Activated CD4-positive, alpha-beta T cell treated with anti-CD3 and anti-CD28 coated beads, Interleukin-2, Interleukin-6, amounts not matched to agents 100 ng/mL and 50 ng/mL, durations not matched to agents 16 hours and 8 hours (primary cell): ENCODE measurements at places on chromosomes 12 and 14.

DNA sequence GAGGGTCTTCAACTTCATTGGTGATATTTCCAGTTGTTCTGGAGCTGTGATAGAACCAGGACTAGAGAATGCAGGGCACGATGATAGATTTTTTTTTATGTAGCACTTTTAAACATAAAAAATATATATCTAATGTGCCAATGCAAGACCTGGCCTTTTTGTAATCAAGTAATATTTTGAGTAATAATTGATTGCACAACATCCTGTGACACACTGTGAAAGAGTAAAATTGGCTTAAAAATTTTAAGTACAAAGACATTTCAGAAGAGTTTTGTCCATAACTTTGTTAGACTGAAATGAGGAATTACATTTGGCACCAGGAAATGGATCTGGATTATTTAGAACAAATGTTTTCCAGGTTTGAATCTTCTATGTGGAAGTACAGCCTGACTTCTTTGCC is 22.1 kb downstream of the PRKCH start:
- no peak for DNase-seq

DNA sequence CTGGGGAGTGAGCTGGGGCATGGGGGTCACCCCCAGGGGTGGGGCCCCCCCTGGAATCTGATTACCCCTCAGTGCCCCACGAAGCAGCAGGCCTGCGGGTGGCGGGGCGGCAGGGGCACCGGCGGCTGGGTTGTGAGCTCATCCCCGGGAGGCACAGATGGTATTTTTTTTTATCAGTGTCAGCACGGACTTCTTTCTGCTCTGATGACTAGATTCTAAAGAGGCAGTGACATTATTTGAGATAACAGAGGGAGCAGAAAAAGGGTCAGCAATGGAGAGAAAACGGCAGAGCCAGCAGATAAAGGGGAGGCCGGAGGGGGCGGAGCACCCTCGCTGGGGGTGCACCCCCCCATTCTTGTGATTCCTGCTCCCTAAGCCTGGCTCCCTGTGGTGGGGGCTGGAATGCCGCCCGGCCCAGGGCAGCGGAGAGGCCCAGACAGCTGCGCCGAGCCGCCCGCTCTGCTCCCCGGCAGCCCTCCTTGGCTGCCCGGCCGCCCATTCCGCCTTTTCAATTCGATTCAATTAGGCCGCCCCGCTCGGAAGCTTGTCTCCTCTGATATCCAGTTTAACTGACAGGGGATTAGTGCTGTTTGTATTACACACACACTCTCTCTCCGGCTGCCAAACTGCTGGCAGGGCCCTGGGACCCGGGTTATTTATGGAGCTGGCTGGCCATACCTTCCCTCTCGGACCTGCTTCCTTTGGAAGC is 32.9 kb downstream of the MVK start:
- no peak for DNase-seq

- DNase-seq = no peak
Observed at GRCh38 chr14:76022991-76023390, 37.4 kb downstream of the IFT43 start.

- DNase-seq = no peak
Observed at GRCh38 chr12:50065726-50066310, 8.4 kb downstream of the ASIC1 start.

DNA sequence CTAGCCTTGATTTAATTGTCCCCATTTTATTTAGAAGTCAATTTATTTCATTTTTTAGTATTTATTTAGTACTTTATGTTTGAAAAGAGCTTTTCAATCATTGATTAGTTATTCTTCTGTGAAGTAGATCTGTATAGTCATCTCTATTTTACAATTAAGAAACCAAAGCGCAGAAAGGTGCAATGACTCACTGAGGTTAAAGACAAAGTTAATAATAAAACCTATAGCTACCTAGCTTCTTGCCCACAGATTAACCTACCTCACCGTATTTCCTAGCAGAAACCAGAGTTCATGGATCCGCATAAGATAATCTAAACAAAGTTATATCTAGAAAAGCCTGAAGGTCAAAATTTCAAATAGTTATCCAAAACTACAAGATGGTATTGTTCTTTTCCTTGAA is 176.4 kb downstream of the GRIN2B start:
- no peak for DNase-seq

DNA sequence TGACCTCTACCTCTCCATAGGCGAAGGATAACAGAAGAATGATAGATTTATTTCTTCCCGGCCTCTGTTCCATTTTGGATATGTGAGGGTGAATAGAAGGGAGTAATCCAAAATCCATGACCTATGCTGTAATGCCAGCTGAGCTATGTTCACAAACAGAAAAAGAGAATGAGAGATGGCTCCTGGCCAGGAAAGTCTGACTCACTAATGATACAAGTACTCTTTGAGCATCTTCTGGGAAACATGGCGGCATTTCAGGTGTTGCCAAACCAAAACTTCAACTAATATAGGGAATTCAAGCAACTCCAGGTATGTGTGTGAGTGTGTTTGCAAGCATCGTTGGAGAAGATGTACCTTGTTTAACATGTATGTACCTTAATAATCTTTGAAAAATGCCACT is 55.1 kb downstream of the MED13L start:
- no peak for DNase-seq

DNA sequence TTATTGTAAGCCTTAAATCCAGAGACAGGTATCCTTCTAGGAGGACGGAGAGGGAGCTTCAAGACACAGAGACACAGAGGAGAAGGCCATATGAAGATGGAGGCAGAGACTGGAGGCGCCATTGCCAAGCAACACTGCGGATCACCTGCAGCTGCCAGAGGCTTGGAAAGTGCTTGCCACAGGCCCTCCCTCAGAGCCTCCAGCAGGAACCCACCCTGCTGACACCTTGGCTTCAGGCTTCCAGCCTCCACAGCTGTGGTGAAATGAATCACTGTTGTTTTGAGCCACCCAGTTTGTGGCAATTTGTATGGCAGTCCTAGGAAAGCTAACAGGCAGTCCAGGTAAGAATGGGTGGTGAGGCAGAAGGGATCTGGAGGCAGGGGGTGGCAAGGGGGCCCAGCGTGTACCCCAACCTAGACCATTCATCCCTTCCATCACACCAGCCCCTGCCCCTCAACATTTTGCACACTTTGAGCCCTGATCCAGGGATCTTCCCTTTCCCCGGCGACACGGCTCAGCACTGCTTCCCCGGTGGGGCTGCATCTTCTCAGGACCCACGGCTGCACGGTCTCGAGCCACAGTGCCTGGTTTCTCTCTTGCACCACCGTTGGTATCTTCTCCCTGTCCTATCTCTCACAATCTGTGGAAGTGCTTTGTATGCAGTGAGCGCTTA is 22.3 kb upstream of the BCDIN3D start:
- no peak for DNase-seq

- no peak for DNase-seq
Observed at GRCh38 chr12:23704992-23705943, 244.2 kb downstream of the SOX5 start.

GRCh38 chr12:102396276-102396675 is 84.1 kb downstream of the IGF1 start:
- no peak for DNase-seq

DNA sequence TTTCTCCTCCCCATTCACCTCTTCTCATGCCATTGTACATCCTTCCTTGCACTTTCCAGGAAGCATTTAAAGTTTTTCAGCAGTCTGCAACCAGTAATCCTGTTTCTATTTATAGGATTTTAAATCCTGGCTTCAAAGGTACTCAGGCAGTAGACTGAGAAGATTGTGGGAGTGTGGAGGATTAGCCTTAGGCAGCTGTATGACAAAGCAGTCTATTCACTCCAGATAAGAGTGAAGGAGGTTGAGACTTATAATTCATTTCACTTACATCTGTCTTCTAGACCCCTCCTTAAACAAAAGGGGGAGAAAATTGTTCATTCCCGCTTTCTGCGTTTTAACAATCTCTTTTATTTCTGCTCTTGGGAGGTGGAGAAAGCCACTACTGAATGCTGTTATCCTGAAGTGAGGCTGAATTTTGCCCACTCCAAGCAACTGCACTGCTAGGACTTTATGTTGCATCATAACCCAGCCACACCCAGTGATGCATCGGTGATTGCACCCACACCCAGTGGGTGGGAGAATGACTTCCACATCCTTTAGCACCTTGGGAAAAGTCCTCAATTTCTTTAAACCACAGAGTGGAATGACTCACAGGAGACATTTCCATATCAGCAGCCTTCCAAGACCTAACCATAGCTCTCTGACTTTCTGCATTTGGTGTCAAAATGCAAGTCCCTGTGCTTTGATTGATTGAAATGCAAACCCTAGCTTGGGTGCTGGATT is 382.5 kb upstream of the ATP2B1 start:
- peak; percentile 45 for DNase-seq

DNA sequence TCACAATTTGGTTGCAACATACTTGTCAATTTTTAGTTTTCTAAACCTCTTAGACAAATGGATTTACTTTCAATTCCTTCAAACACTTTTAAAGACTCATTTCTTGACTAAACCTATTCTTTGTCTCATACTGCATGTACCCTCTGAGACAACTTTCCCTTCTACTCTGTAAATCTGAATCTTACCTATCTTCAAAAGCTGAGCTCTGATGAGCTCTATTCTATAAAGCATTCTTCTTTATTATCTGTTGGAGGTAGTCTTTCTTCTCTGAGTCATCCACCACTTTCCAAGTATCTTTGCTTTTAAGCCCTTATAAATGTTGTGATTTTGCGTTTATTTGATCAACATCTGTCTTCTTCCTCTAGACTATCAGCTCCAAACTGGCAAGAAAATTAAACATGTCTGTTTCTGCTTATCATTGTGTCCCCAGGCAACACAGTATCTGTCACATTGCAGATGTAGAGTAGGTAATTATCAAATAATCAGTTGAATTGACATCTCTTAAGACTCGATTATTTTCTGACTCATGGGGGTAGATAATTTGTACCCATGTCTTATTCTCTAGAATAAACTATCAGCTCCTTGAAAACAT is 265.6 kb upstream of the FAR2 start:
- no peak for DNase-seq

DNA sequence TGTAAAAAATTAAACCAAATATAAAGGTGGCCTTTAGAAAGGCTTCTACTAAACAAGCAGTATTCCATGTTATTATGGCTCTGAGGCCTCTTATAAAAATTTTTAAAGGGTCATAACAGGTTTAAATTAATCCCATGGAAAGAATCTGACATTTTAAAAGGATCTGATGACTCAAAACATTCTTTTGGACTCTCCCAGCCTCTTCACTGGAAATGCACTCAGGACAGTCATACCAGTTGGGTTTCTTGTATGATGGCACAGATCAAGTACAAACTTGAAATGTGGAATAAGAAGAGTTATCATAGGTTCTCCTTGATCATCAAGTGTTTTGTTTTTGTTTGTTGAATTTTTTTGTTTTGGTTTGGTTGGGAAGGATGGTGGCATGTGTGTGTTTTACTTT is 50.8 kb downstream of the PPP2R5E start:
- DNase-seq = no peak

DNA sequence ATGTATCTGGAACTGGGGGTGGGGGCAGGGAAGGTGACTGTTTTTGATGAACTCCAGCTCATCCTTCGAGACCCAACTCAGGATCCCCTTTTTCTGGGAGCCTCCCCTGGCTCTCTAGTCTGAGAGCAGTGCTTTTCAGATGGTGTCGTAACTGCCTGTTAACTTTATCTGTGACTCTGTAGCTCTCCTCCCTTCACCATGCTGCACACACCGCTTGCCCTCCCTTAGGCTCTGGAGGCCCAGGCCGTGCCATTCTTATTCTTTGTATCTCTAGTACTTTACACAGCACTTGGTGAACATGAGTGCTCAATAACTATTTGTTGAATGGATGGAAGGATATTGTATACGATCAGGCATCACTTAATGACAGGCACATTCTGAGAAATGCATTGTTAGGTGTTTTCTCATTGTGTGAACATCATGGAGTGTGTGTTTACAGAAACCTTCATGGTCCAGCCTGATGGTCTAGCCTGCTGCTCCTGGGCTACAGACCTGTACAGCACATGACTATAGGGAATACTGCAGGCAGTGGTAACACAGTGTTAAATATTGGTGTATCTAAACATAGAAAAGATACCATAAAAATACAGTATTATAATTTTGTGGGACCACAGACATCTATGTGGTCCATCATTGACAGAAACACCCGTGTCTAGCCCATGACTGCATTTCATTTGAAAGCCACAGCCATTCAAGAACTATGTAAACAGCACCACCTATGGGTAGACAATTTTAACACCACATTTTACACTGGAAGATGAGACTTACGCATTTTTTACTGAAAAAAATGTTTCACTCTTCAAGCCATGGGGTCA is 91.8 kb downstream of the EML1 start:
- DNase-seq = peak; percentile 68

GRCh38 chr14:104442107-104442551 is 137.4 kb upstream of the C14orf180 start:
- DNase-seq = no peak

- DNase-seq = no peak
Observed at GRCh38 chr12:15389561-15389960, 67.3 kb downstream of the PTPRO start.

DNA sequence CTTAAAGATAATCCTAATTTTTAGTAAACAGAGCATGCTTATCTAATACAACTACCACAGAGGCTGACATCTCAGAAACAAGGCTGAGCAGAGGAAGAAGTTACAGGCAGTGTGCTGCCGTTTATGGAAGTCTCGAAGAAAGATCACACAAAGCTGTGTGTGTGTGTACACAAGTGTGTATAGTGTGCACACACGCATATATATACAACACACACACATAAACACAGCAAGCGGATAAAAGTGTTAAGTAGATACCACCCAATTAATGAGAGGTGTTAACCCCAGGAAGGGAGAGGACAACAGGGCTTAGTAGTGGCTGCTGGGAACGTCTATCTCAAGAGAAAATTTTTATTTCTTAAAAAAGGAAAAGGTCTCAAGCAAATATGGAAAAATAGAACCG is 15.3 kb downstream of the CCDC88C start:
- no peak for DNase-seq

GRCh38 chr12:5513406-5513805 is 81.5 kb downstream of the NTF3 start:
- DNase-seq = no peak

GRCh38 chr14:46404865-46405811 is 246.4 kb downstream of the RPL10L start:
- DNase-seq = no peak

DNA sequence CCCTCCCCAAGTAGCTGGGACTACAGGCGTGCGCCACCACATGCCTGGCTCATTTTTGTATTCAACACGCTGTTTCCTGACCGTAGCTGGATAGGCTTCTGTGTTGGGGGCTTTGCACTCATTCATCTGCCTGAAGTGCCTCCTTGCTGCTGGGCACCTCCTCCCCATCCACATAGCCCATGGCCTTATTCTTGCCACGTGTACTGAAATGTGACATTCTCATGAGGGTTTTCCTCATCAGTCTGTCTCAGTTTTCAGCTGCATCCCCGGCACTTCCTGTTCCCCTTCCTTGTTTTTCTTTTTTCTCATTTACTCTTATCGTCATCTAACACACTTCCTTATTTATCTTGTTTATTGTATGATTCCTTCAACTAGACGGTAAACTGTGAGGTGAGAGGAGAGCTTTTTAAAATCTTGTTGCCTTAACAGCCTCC is 36.6 kb downstream of the RCOR1 start:
- no peak for DNase-seq

GRCh38 chr12:54383041-54383609 is 1.4 kb downstream of the ZNF385A start:
- peak; percentile 23 for DNase-seq

GRCh38 chr14:78141590-78141989 is 28.6 kb upstream of the NRXN3 start:
- no peak for DNase-seq

GRCh38 chr14:97137705-97138104 is 340.5 kb downstream of the VRK1 start:
- DNase-seq = peak; percentile 50
